ENCODE measurements at places on chromosomes 3 and 15.

DNA sequence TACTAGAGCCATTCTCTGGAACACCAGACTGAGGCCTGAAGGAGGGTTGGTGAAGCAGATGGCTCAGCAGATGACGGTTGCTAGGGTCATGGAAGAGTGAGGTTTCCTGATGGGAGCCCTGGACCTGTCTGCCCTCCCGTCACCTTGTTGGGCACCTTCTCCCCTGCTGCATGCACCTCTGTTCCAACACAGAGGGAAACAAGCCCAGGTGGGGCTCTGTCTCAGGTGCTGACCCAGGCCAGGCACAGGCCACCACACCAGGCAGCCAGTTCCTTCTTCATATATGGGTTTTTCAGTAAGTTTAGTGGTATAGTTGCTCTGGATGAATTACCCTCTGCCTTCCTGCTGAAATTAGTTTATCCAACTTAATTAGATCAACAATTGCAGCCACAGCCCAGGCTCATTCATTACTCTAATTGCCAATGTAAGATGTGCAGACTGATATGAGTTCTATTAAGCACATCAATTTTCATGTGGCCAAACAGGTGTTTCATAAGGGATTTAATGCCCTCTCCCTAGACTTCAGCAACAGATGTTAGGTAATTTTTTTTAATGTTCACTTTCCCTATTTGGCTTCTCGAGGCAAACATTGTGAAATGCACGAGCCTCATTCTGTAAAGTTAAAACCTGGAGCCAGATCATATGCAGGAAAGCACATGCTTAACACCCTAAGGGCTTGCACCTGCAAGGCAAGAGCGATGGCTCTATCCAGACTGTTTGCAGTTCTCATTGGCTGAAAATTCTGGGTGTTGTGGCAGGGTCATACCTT is 174.8 kb downstream of the CHDH start:
- DNase-seq: no peak

DNA sequence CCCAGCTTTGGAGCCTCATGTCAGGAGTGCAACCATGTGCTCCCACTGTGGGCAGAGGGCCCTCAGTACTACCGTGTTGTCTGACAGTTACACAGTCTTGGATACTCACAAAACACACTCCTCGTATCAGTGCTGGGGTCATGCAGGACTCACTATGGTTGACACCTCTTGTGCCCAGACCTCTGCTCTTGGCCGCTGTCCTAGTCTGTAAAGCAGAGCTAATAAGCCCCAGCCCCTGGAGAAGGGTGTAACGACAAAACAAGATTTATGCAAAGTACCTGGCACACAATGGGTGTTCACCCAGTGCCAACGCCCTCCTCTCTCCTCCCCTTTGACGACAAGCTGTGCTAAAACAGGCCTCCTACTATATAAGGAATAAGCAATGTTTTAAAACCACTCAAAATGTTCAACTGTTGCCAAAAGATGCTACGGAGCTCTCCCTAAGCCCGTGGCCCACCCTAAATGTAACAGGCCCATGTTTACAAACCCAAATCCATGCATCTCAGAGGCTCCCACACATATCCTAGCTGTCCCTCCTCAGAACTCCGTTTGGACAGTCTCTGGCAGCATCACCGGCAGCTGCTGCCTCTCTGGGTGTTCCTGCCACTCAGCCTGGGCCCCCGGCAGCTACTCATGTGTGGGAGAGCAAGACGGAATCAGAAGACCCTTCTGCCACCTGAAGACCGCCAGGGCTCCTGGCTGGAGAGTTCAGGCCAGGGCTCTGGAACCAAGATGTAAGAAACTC is 65.8 kb downstream of the MRPL46 start:
- DNase-seq: no peak

DNA sequence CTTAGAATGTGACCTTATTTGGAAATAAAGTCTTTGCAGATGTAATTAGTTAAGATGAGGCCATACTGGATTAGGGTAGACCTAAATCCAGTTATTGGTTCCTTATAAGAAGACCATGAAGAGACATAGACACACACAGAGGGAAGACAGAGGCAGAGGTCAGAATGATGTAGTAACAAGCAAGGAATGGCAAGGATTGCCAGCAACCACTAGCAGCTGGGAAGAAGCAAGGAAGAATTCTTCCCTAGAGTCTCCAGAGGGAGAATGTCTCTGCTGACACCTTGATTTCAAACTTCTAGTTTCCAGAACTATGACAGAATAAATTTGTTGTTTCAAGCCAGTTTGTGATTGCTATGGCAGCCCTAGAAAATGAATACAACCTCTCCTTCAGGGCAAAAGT is 116.7 kb downstream of the WDR76 start:
- no peak for DNase-seq

GRCh38 chr3:19107719-19108118 is 40.6 kb upstream of the KCNH8 start:
- DNase-seq: no peak

DNA sequence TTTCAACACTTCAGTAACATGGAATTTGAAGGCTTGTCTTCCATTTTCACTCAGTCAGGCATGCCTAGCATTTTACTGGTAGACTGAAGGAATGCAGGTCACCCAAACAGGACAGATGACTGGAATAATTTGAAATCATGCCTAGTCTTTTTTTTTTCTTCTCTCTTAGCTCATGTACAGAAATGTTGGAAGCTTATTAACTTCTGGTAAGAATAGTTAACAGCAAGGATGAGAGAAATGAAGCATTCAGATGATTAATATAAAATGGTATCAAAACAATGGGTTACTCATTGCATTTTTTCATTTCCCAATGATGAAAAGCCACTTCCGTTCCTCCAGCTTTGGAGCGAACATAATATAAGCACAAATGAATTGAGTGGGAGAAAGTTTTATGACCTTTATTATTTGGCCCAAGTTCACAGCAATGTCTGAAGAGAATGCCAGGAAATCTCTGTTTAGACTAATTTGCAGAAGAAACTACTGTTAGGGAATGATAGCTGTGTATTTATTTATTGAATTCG is 431.6 kb upstream of the RASGRP1 start:
- no peak for DNase-seq

DNA sequence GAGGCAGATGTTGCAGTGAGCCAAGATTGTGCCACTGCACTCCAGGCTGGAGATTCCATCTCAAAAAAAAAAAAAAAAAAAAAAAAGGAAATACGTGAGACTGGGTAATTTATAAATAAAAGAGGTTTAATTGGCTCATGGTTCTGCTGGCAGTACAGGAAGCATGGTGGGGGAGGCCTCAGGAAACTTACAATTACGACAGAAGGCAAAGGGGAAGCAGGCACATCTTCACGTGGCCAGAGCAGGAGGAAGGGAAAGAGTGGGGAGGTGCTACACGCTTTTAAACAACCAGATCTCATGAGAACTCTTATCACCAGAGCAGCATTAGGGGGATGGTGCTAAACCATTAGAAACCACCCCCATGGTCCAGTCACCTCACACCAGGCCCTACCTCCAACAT is 138.2 kb upstream of the IL12A start:
- DNase-seq: no peak

- no peak for DNase-seq
Measured at GRCh38 chr3:128814060-128814459, 65.4 kb upstream of the ACAD9 start.

- DNase-seq: no peak
Measured at GRCh38 chr15:89448825-89449224, 47.6 kb downstream of the RHCG start.

GRCh38 chr3:177085794-177086193 is 111.5 kb downstream of the TBL1XR1 start:
- DNase-seq: no peak

- DNase-seq: no peak
Measured at GRCh38 chr3:38205472-38205805, 40.1 kb downstream of the OXSR1 start.

DNA sequence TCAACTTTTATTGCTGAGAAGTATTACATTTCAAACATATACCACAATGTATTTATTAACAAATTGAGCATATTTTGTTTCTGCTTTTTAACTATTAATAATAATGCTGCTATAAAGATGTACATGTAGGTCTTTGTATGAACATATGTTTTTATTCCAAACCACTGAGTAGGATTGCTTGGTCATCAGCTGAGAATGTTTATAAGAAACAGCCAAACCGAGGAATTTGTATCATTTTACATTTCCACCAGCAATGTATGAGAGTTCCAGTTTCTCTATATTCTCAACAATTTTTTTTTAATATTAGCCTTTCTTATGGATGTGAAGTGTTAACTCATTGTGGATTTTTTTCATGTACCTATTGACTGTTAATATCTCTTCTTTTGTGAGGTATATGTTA is 119.5 kb upstream of the MDFIC2 start:
- no peak for DNase-seq

DNA sequence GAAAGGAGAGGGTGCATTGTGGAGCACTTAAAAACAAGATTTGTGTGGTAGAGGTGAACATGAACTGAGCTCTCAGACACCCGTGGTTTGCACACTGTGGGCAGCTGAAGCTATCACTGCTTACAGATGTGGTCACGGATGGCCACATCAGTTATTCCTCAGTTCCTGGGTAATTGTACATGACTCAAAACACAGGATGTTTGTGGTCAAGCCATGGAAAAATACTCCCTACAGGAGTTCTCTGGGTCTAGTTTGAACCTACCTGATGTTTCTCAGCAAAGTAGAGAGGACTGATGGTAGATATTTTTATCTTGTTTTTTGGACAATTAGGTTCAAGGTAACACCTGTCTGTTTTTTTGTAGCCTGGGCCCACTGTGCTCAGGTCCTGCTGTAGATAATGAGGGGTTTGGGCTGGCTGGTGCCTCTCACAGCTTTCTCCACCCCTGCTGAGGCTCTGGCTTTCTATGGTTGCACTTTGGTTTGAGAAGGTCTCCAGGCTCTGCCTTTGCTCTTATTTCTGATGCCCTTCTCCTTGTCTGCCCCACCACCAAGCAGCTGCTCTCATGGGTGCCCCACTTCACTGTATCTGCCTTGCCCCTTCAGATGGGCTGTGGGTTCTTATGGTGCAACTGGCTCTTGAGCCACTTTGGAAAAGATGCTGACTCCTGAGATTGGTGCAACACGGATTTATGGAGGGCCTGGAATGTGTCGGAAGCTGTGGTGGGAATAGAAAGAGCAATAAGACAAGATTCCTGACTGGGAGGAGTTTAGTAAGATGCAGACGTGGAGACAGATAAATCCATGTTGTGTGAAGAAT is 40.1 kb downstream of the CDCP1 start:
- DNase-seq: peak; percentile 42

DNA sequence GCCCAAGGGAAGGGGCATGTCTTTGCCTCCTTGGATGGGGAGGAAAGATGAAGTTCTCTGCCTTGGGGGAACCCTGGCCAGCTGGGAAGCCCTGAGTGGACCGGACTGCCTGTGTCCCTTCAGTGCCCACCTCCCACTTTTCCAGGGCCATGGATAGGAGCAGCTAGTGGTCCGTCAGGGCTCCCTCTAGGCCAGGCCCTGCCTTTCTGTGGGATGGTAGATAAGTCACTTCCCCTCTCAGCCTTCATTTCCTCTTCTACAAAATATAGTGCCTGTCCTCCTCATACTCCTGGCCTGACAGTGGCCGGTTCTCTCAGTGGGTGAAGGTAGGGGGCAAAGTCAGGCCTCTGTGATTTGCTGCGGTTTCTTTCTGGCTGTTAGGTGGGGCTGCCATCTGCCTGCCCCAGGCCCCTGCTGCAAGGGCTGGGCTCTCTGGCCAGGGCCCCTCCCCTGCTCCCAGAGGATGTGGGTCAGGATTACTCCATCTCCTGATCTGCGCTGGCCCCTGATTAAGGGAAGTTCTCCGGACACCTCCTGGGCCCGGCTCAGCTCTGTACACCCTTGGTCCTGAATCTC is 1.4 kb downstream of the PLEKHO2 start:
- DNase-seq: no peak

- DNase-seq: no peak
Measured at GRCh38 chr3:160474416-160474838, 24.8 kb upstream of the TRIM59 start.

Measured in T-cell (primary cell).